Urothelium cell line (cell line): ENCODE measurements at places on chromosomes 5 and 9.

DNA sequence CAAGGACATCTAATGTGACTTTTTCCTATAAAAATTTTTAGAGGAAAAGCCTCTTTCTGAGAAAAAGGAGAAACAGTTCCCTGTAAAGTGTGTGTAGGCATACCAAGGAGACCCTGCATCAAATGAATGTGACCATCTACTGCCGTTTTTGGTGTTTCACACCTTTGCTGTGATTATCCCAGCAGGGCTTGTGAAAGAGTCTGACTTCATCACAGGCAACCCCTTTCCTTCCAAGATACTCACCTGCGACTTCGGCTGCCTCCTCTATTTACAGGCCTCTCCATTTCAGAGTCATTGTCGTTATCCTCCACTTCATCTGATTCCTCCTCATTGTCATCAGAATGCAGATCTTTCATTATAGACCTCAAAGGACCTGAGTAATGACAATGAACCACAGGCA is 259.1 kb downstream of the MLLT3 start:
- no peak for DNase-seq

- DNase-seq: no peak
Observed at GRCh38 chr5:31329715-31330114, 136.2 kb downstream of the CDH6 start.

DNA sequence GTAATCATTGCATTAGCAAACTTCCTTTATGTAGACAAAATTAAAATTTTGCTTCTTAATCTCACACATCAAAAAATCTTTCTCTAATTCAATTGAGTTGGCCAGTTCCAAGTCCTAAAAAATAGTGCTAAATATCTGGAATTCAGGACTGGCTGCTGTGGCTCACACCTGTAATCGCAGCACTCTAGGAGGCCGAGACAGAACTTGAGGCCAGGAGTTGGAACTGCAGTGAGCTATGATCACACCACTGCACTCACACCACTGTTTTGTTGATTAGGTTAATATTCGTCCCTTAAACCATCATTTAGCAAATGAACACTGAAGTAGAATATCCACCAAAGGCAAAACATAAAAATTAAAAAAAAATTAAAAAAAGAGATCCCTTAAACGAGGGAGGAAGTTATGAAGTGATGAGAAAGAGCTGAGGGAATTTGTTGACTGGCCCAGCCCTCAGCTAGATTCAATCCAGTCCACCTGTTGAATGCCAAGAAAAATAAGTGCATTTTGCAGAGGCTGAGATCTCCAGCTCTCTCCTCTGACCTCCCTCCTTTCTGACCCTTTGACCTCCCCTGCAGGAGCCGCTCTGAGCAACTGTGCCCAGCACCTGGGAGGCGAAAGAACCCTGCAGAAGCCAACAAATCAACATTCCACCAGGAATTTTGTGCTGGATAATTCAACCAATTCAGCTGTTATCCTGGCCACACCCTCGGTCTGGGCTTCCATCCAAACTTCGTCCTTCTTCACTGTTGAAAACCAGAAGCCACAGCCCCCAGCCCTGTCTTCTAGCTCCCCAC is 96.8 kb downstream of the OR2K2 start:
- DNase-seq: peak; percentile 10

GRCh38 chr5:108025957-108026356 is 355.2 kb upstream of the EFNA5 start:
- DNase-seq: no peak

- DNase-seq: no peak
Observed at GRCh38 chr5:143525176-143525575, 121.7 kb upstream of the NR3C1 start.

DNA sequence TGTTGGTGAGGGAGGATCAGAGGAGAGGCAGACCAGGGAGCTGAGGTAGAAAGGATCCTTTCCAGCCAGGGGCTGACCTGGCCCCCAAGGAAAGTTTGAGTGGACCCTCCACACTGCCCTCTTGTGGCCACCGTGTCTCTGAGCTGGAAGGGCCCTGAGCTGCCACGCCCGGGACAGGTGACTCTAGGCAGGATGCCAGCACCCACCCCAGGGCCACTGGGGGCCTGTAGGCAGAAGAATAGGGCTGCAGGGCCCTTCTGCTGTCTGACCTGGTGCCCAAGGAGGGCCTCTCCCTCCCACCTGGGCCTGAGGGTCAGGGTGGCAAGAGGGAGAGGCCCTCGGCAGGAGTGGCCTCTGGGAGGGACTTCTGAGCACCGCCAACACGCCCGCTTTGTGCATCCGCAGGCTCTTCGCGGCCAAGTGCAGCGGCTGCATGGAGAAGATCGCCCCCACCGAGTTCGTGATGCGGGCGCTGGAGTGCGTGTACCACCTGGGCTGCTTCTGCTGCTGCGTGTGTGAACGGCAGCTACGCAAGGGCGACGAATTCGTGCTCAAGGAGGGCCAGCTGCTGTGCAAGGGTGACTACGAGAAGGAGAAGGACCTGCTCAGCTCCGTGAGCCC is 76.8 kb downstream of the LMX1B start:
- DNase-seq: peak; percentile 64

DNA sequence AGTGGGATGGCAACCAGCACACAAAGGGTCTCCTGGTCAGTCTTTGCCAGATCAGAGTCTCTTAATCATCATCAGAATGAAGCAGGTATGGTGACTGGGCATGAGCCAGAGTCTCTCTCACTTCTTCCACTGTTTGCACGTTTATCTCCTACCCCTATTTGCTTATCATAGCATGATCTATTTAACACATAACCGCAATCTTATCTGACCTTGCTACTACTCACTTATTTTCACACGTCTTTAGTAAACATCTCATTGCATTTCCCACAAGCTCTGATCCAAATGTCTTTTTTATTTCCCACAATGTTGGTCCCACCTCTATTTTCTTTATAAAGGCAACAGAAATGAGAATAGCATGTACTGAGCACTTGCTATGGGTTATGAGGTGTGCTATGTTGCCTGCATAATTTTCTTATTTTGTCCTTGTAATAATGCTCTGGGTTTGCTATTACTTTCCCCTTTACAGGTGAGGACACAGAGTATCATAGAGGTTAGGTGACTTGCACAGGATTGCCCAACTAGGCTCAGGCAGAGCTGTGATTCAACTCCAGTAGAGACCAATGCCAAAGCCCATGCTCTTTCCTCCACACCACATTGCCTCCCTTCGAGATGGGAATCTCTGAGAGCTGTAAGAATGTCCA is 39.7 kb upstream of the IL7R start:
- DNase-seq: no peak

DNA sequence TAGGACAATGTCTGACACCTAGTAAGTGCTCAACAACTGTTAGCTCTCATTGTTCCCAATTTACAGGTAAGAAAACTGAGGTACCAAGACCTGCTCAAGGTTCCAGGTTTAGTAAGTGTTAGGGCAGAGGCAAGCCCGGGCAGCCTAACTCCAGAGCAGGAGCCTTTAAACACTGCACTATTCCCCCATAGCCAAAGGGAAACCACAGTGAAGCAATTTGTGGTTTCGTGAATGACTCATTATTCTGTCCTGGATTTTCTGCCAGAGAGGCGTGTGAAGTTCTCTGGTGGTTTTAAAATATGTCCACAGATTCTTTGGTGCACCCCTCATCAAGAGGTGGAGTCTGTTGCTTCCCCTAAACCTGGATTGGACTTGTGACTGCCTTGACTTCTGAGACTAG is 1.0 kb upstream of the MCC start:
- peak; percentile 86 for DNase-seq

- no peak for DNase-seq
Observed at GRCh38 chr9:126374366-126374781, 47.7 kb downstream of the MVB12B start.

GRCh38 chr5:135376961-135377624 is 21.9 kb downstream of the MACROH2A1 start:
- DNase-seq: no peak

DNA sequence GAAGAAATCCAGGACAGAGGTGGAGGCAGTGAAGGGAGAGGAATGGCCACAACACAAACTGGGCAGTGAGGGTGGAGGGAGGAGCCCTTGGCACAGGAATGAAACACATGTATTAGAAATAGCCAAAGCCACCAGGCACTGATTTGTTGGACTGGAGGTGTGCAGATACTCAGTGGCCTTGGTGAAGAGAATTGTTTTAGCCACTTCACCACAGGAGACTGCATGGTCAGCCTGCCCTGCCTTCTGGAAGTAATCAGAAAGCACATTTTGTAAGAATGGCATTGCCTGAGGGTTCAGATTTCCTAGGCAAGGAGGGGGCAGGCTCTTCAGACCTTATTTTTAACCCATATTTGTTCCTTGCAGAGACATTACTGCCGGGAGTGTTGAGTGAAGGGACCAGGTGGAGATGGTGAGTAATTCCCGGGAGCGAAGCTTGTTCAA is 2.2 kb downstream of the SGCD start:
- DNase-seq: no peak

GRCh38 chr9:107620801-107621200 is 131.2 kb upstream of the KLF4 start:
- no peak for DNase-seq

GRCh38 chr9:127267793-127268525 is 3.4 kb downstream of the GARNL3 start:
- no peak for DNase-seq

GRCh38 chr5:749101-749670 is 35.3 kb downstream of the ZDHHC11B start:
- DNase-seq: no peak

GRCh38 chr9:14769230-14769571 is 46.7 kb upstream of the CER1 start:
- DNase-seq: peak; percentile 8

GRCh38 chr9:27633764-27634163 is 60.5 kb upstream of the C9orf72 start:
- DNase-seq: no peak

GRCh38 chr5:116137544-116138378 is 52.9 kb downstream of the COMMD10 start:
- peak; percentile 16 for DNase-seq

DNA sequence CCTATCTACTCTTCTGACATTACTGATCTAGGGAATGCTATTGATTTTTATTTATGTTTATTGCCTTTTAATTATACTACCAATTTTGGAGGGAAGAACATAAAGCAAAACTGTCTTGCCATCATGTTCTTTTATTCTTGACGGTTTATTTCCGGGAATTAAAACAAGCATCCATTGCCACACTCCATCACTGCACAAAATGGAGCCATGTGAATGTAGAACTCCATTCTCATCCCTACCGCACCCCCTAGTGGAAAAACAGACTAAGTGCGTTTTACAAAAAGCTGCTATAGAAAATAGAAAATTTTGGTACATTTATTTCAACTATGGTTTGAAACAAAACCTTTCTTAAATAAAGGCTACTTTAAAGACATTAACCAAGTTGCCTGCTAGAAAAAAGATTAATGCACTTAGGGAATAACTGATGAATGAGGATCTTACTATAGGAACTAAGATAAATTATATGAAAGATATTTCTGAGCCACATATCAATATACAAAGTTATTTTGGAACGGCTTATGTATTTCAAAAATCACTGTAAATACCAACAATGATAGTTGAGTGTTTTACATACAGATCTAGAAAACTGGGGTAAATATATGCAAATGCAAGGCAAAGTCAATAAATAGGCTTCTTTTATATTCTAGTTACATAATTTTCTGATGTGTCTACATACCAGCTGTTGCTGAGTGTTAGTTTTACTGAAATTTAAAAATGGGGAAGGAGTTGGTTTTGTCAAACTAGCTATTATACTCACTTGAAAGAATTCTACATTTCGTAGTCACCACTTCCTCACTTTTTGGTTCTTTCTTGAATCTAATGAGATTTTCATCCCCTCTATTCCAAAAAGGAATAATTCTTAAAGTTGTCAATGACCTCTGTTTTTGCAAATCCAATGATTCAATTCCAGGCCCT is 26.5 kb downstream of the OXCT1 start:
- DNase-seq: peak; percentile 35

DNA sequence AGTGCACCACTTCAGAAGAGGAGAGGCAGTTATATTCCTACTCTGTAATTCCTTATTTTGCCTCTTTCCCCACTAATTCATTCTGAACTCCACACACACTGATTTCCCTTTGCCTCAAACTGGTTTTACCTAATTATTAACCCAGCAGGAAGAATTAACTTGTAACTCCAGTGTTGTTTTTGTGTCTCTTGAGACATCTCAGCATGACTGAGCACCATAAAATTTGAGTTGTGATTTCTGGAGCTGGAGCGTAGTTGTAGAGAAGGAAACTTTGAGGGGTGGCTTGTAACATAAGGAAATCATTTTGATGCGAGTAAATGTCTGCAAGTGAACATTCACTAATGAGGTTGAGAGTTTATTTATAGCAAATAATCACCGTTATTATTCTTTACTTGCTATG is 265.2 kb downstream of the TMEM38B start:
- no peak for DNase-seq

GRCh38 chr5:151949701-151950308 is 25.2 kb upstream of the GLRA1 start:
- DNase-seq: no peak

DNA sequence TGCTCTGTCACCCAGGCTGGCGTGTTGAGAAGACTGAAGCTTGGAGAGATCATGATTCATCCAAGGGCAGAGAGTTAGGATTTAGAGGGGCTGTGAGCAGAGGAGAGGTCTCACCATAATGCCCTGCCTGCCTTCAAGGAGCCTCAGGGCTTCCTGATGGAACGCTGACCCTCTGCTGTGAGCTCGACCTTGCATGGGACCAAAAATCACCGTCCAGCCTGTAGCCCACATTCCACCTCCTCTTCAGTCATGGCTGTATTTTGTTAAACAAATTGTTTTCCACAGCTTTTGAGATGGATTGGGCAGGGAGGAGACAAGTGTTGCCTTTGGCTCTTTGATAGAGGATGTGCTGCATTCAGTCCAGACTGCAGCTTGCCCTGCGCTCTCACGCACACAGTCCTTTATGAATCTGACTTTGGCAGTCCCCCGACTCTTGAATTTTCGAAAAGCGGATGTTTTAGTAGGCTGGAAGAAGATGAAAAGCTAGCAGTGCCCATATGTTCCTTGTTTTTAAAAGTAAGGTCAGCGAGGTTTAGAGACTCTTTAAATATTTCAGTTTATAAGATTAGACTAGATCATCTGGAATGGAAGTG is 79.5 kb downstream of the MVB12B start:
- no peak for DNase-seq
